ENCODE measurements at places on chromosomes 7 and 10.

DNA sequence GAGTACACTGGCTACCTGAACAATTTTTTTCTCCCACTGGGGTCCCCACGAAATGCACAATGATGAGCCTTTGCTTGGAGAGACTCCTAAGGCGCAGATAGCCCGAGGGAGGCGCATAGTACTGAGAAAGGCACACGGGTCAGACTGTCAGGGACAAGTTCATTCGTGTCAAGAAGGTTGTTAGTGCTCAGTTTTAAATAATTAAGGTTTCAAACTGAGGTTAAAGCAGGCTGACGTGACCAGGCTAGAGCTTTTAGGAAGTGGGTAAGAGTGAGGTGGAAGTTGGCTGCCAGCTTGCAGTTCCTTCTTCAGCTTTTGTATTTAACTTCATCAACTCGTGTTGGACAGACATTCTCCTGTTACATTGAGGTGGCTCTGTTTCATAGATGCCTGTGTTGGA, 31.6 kb downstream of the RBM33 start:
- no peak for DNase-seq

DNA sequence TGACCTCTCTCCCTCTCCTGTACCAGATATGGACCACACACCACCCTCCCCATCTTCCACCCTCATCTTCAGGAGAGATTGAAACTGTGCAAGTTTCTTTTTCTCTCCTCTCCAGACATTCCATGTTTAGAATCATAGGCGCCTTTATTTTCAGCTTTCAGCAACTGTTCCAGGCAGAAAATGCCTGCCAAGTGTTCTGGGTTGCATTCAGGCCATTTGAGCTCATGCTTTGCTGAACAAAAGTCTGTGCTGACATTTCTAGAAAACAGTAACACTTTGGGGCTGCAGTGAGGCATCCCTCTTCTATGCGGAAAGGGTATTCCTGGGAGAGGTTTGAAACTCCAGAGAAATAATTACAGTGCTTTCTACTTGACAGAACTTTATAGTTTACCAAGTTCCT, 361.7 kb downstream of the GPAM start:
- DNase-seq, result no peak

- no peak for DNase-seq
Observed at GRCh38 chr7:136275794-136276193, 298.6 kb upstream of the MTPN start.

- DNase-seq, result no peak
Observed at GRCh38 chr7:50667338-50667737, 102.1 kb upstream of the DDC start.

- DNase-seq, result no peak
Observed at GRCh38 chr7:17467386-17467945, 169.0 kb downstream of the AHR start.

GRCh38 chr7:148815612-148816011, 68.5 kb downstream of the EZH2 start:
- DNase-seq, result no peak

- DNase-seq, result no peak
Observed at GRCh38 chr7:76011442-76011861, 17.1 kb upstream of the TMEM120A start.

DNA sequence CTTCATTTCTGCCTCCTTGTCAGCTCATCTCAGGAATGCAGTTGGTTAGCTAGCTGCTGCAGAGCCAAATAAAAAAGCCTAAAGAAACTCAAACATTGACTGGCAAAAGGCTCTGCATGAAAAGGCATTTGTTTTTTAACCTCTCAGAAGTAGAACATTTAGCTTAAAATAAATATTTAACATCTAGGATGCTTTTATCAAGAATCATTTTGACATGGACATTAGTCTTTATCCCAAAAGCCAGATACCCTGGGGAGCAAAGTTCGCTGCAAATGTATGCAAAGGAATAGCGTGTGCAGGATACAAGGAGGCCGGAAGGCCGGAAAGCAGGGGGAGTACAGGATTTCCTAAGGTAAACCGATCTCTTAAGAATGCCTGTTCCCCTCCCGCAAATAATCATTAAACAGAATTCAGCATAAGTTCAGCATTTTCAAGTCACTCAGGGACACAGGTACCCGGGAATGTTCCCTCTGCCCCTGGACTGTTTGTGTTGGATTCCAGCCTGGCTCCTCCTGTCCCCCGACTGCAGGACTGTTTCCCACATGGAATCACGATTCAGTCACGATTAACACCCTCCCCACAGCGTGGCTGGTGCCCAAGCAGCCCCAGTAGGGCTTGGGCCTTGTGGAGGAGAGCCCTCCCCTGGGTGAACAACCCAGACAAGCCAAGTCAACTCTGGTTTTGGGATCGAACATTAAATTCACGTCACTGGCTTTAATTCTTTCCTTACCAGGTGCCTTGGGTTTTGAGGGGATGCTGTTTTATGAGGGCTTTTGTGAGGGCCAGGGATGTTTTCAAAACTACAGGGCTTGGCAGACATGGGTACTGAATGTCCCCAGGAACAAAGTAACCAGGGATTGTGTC, 97.8 kb downstream of the HIPK2 start:
- DNase-seq, result no peak

DNA sequence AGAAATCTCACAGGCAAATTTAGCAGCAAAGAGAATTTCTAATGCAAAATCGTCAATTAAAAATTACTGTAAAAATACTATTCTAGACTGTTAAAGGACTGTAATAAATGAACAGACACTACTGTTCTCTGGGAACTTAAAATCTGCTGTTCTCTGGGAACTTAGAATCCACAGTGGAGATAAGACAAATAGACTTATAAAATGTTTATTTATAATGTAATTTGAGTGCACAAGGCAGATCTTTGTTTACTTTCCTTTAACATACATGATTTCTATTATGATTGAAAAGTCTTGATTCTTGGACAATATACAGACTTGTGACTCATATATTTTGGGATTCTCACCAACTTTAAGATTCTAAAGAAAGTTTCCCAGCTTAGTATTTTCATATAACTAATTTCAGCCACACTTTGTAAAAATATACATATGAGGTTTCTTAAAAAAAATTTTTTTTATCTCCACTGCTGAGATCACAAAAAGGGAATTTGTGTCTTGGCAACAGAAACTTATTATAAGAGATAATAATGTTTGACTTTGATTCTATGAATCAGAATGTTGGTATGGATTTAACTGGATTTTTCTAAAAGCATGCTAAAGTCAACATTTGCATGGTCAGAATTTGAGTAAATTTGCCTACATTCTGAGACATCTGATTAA, 166.3 kb upstream of the RHOBTB1 start:
- no peak for DNase-seq

GRCh38 chr7:85162721-85163120, 24.1 kb downstream of the SEMA3D start:
- DNase-seq, result no peak

DNA sequence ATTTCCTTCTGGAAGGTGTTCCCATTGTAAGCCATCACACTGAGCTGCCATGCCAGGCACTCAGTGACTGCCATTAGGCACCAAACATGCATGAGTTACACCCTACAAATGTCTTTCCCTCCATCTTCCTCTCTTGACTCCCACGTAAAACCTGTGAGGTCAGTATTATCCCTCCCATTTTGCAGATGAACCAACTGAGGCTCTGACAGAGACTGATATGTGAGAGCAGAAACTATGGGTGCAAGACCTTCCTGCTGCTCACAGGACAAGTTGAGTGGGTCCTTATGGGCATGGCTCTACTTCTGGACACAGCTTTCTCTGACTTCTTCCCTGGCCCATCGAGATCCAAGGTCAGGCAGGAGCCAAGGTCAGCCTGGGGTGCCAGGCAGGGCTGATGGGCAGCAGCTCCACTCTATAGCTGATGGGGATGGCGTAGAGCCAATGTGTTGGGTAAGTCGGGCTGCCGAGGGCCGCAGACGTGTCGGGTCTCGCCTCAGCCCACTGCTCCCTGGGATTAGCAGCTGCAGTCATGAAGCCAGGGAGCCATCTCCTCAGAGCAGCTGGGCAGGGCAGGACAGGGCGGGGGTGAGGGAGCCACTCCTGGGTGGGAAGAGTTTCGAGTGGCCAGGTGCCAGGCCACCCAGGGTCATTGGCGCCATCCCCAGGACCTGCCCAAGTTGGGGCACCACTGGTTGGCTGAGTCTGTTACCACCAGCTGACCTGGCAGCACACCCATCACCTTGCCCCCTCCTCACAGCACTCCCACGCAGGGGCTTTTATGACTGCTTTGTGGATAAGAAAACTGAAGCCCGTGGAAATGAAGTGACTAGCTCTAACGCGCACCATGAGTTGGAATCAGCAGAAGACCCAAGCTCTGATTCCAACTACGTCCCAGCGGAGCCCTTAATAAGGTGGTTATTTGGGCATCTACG, 117.8 kb upstream of the ZMIZ1 start:
- DNase-seq, result no peak

DNA sequence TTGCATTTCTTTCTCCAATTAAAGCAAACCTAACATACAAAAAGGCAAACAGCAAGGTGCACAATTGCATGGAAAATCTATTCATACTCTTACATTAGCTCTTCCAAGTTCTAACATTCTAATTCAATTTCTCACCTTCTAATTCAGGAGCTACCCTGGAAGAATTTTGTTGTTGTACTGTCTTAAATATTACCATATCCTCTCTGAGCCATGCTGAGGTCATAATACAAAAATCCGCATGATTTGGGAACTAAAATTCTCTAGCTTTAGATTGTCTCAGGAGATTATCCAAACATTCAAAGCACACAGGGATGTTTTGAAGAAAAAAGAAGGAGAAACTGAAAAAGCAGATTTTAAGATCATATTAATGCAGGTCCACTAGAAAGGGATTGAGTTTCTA, 229.9 kb downstream of the KIAA1217 start:
- DNase-seq, result no peak

GRCh38 chr7:2143981-2144595, 88.7 kb downstream of the MAD1L1 start:
- no peak for DNase-seq

DNA sequence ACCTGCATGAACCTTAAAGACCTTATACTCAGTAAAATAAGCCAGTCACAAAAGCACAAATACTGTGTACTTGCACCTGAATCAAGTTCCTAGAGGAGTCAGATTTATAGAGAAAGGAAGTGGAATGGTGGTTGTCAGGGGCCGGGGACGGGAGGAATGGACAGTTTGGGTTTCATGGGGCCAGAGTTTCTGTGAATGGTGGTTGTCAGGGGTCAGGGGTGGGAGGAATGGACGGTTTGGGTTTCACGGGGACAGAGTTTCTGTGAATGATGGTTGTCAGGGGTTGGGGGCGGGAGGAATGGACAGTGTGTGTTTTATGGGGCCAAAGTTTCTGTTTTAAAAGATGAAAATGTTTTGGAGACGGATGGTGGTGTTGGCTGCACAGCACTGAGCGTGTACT, 260.0 kb upstream of the MKI67 start:
- DNase-seq, result no peak

- no peak for DNase-seq
Observed at GRCh38 chr10:25629333-25629732, 304.7 kb upstream of the MYO3A start.

- DNase-seq, result no peak
Observed at GRCh38 chr10:71213127-71213621, 804 bp downstream of the UNC5B start.

GRCh38 chr10:33876584-33877400, 542.3 kb upstream of the NRP1 start:
- no peak for DNase-seq

DNA sequence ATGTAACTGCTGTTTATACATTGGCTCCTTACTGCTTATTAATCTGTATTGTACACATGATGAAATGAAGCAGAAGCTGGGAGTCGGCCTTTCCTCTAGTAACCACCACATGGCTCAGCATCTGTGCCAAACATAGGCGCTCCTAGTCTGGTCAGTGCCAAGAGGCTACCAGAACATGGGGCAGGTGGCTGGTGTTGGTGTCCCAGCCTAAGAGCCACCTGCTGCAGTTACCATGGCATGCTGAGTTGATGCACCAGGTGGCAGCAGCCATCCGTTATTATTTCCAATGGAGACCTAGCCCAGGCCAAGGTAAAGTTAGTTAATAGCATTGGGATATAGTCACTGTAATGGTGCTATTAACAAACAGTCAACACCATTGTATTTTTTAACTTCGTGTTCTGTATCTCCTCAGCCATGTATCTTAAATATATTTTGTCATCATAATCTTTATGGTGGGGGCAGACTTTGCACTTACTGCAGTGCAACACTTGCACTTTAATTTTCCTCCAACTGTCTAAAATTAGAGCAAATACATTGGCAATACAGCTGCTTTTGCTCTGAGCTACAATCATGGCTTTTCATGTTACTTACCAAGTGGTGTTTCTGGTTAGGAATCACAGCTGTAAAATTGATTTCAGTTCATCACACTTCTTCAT, 33.1 kb downstream of the HBP1 start:
- no peak for DNase-seq

- DNase-seq, result no peak
Observed at GRCh38 chr10:61732629-61733278, 70.0 kb downstream of the CABCOCO1 start.

DNA sequence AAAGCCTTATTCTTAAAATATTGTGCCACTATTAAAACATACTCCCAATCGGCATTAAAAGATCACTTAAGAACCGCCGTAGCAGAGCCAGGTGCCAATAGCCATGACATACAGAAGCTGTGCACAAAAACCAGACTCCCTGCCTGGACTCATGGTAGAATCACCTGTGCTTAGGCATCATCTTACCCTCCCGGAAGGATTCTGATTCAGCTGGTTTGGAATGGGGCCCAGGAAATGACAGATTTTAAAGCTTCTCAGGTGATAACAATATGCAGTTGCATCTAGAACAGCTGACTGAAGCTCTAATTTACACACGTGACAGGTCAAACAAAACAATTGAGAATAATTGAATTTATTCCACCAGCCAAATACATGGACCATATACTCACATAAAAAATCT, 10.7 kb downstream of the A1CF start:
- DNase-seq, result no peak

DNA sequence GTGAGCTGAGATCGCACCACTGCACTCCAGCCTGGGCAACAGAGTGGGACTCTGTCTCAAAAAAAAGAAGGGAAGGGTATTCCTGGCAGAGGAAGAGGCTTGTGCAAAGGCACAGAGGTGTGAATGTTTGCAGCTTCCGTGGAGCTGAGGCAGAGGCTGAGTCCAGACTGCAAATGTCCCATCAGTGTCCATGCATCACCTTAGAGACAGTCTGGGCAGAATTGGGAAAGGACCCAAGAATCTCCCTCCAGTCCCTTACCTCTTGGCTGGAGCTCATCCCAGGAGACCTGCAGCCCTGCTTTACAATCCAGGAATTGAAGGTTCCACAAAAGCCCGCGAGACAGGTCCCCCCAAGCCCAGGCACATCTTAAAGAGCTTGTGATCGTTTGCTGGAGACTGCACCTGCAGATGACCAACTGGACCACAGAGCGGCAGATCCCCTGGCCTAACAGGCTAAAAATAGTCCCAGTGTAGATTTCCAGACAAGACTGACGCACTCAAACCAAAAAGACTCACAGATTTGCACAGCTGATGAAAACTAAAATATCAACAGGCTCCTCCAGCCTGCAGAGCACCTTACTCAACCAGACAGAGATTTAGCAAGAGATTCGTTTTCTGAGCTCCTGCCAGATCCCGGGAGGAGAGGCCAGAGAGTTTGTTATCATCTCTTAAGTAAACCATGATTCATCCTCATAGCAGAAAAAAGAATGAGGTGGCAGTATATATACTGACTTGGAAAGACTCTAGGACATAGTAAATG, 22.9 kb upstream of the NANOS1 start:
- no peak for DNase-seq
